Lower lobe of right lung (tissue), 2 donors: ENCODE measurements at places on chromosomes 6 and 20. TPM values are rescaled to one million over a fixed set of nuclear protein-coding genes. Genes with fewer than 3 reads are reported as not detected.

DNA sequence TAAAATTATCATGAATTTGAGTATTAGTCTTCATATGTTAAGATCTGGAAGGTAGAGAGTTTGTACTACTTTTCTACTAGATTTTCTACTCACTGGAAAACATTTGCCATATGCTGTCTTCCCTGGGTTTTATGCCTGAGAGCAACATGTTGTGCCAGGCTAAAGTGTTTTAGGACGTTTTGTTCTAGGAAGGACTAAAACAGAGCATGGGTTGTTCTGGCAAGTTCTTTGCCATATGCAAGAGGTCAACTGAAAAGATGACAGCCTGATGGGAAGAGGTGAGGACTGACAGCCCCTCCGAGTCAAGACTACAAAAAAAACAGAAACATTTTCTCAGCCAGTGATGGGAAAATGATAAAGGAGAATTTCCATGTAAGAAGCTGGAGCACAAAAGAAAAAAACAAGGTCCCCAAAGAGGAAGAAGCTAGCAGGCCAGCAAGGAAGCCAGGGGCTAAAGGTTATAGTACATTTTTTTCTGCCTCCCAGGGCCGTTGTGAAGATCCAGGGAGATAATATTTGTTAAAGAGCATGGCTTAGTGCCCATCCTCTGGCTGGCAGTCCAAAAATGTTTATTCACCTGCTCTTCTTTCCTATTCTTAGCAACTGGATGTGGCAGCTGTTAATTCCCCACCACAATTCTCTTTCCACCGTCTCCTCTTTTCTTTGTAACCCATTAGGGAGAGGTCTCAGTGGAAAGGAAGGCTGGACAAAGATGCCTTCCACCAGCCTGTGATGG, 7.8 kb downstream of the SCGN start:
- H3K36me3 ChIP-seq = no peaks in the 10 kb centered on the region
- DNase-seq = no peak
- H3K4me3 ChIP-seq = no peak overlapping the region
- H3K27me3 ChIP-seq = peaks cover 23% of the 10 kb centered on the region
- H3K4me1 ChIP-seq = no peaks in the 10 kb centered on the region

The PAX1 gene
- total RNA-seq = not detected

GRCh38 chr20:47521059-47521808, 19.5 kb downstream of the NCOA3 start:
- no peak overlapping the region for H3K27ac ChIP-seq
- H3K36me3 ChIP-seq = peaks cover 13% of the 10 kb centered on the region
- H3K4me1 ChIP-seq = peaks cover 7% of the 10 kb centered on the region
- no peak overlapping the region for H3K4me3 ChIP-seq
- DNase-seq = no peak

DNA sequence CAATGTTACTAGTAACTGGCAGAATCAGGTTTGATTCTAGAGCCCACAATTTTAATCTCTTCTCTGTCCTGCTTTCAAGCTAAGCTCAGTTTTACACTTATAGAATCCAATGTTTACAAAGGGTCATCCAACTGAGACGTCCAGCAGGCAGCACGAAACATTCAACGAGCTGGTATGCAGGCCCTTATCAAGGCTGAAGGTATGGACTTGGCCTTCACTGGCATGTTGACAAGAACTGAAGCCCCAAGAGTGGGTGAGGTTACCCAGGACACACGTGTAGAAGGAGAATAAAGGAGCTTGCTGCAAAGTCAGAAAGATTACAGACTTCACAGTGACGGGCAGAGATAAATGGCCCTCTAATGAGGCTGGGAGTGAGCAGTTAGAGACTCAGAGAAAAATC, 187.4 kb downstream of the KIF16B start:
- no peak overlapping the region for H3K4me3 ChIP-seq
- no peaks in the 10 kb centered on the region for H3K27me3 ChIP-seq
- DNase-seq = no peak
- H3K27ac ChIP-seq = no peak overlapping the region

GRCh38 chr6:30184417-30185031, 21.2 kb downstream of the TRIM15 start:
- H3K36me3 ChIP-seq = peaks cover 48% of the 10 kb centered on the region
- H3K4me3 ChIP-seq = no peak overlapping the region
- no peak overlapping the region for H3K27ac ChIP-seq
- no peaks in the 10 kb centered on the region for H3K27me3 ChIP-seq
- no peak for DNase-seq

GRCh38 chr20:25081065-25081729, 744 bp downstream of the VSX1 start:
- H3K4me3 ChIP-seq = no peak overlapping the region
- peaks cover 36% of the 10 kb centered on the region for H3K4me1 ChIP-seq
- no peak overlapping the region for H3K27ac ChIP-seq
- DNase-seq = no peak

GRCh38 chr20:37990571-37991151, 42.6 kb downstream of the TTI1 start:
- peaks cover 84% of the 10 kb centered on the region for H3K4me1 ChIP-seq
- DNase-seq = peak; percentile 82
- H3K36me3 ChIP-seq = peaks cover 21% of the 10 kb centered on the region
- H3K4me3 ChIP-seq = no peak overlapping the region
- peak overlapping the region; percentile 73 for H3K27ac ChIP-seq

GRCh38 chr6:89051676-89052075, 28.9 kb upstream of the PNRC1 start:
- DNase-seq = no peak
- no peaks in the 10 kb centered on the region for H3K27me3 ChIP-seq
- no peaks in the 10 kb centered on the region for H3K36me3 ChIP-seq
- H3K4me3 ChIP-seq = no peak overlapping the region
- H3K27ac ChIP-seq = no peak overlapping the region
- H3K4me1 ChIP-seq = peaks cover 13% of the 10 kb centered on the region

- no peaks in the 10 kb centered on the region for H3K36me3 ChIP-seq
- H3K4me3 ChIP-seq = no peak overlapping the region
- H3K27me3 ChIP-seq = no peaks in the 10 kb centered on the region
- no peak for DNase-seq
- no peak overlapping the region for H3K27ac ChIP-seq
- H3K4me1 ChIP-seq = no peaks in the 10 kb centered on the region
Measured at GRCh38 chr20:8242827-8243724, 111.0 kb downstream of the PLCB1 start.

DNA sequence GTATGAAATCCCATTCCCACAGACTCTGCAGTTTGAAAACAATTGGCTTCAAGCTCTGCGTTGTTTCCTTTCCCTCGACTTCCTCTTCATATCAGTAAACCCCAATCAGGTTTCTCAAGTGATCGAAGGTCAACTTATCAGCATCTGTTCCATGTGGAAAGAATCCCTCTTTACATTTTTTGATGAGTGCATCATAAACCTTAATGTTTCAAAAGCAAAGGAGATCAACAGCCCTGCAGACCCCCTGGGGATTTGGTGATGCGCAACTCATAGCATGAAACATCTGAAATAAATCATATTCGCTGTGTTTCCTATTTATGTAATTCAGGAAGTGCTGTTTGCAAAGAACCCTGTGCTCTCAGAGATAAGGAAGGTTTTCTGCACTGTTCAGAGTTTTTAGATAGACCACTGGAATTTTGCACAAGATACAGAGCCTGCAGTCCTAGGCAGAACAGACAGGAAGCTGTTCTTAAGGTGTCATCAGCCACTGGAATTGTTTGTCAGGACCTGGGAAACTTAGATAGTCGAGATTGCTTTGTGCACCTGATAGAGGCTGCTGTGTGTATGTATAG, 216.0 kb downstream of the HIVEP2 start:
- no peaks in the 10 kb centered on the region for H3K36me3 ChIP-seq
- H3K27ac ChIP-seq = no peak overlapping the region
- no peak for DNase-seq

- H3K4me3 ChIP-seq = no peak overlapping the region
- no peak for DNase-seq
- H3K36me3 ChIP-seq = no peaks in the 10 kb centered on the region
- no peaks in the 10 kb centered on the region for H3K4me1 ChIP-seq
Measured at GRCh38 chr20:7579888-7580287, 360.4 kb downstream of the HAO1 start.

- no peaks in the 10 kb centered on the region for H3K27me3 ChIP-seq
- no peak overlapping the region for H3K27ac ChIP-seq
Measured at GRCh38 chr6:79610306-79611009, 20.7 kb upstream of the SH3BGRL2 start.

DNA sequence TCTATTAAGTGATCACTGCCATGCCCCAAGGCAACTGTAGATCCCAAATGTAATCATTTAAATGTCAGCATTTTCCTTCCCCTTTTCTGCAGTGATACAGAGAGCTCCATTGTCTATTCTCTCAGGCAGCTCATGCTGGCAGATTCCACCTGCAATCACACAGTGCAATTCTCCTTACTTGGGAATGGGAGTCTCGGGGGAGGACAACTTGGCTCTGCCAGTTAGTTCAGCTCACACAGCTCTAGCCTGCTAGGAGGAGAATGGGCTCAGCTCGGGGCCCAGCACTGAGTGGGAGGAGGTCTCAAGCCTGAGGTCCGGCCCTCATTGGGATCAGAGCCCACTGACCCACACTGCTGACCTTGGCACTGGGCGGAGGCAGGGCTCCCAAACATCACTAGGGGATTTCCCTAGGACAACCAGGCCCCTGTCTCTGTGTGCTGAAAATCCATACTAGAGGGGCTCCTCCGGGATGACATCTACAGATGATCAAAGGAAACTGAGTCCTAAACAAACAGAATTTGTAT, 109.2 kb upstream of the ASF1A start:
- peaks cover 34% of the 10 kb centered on the region for H3K4me1 ChIP-seq
- H3K27me3 ChIP-seq = no peaks in the 10 kb centered on the region
- no peak for DNase-seq
- no peak overlapping the region for H3K4me3 ChIP-seq
- H3K27ac ChIP-seq = no peak overlapping the region

The TEAD3 gene
- 17.0 TPM for total RNA-seq

DNA sequence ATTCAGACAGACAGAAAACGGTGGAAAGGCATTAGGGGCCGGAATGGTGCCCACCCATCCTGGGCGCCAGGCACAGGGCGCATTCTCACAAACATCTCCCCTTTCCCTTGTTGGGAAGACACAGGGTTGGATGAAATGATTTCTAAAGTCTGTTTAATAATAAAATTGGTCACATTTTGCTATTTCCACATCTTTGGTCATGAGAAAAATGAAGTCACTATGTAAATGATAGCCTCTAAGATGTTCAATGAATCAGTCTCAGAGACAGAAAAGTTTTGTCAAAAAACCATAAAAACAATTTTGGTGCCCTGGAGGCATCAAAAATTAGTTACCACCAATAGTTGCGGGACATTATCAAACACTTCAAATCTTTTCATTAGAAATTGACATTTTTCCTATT, 40.7 kb downstream of the PRR18 start:
- no peak overlapping the region for H3K27ac ChIP-seq
- no peaks in the 10 kb centered on the region for H3K36me3 ChIP-seq
- H3K4me3 ChIP-seq = no peak overlapping the region
- no peak for DNase-seq

- peaks cover 26% of the 10 kb centered on the region for H3K4me1 ChIP-seq
- H3K27ac ChIP-seq = no peak overlapping the region
- H3K27me3 ChIP-seq = no peaks in the 10 kb centered on the region
Measured at GRCh38 chr20:41304424-41305079, 13.0 kb downstream of the ZHX3 start.

GRCh38 chr6:69027861-69028260, 392.8 kb downstream of the ADGRB3 start:
- no peaks in the 10 kb centered on the region for H3K4me1 ChIP-seq
- H3K27ac ChIP-seq = no peak overlapping the region
- no peak for DNase-seq
- no peaks in the 10 kb centered on the region for H3K36me3 ChIP-seq
- no peaks in the 10 kb centered on the region for H3K27me3 ChIP-seq
- no peak overlapping the region for H3K4me3 ChIP-seq

The SIRPG gene
- total RNA-seq = 0.97 TPM

DNA sequence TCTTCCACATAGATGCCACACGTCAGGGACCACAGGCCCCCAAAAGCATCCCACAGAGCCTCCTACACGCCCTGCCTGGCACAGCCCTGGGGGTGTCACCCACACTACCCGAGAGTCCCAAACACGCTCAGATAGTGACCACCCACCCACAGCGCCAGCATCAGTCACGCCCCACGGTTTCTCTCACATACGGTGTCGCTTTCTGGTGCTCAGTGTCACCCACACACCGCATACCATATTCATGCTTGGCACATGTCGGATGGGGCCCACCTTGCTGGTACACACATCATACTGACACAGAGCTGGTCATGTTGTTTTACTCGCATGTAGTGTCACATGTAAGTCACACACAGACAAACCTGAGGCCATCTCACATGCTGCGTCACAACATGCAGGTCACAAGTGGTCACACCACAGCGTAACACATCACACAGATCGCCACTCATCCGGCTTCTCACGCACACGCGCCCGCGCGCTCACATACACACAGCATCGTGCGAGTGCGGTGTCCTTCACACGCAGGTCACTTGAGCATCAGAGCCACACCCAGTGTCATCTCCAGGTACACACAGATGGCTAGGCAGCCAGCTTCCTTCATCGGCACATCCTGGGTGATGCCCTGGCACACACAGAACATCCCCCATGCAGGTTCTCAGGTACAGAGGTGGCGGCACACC, 3.4 kb downstream of the TEAD3 start:
- H3K27me3 ChIP-seq = peaks cover 10% of the 10 kb centered on the region
- no peak for DNase-seq
- no peak overlapping the region for H3K27ac ChIP-seq
- H3K4me3 ChIP-seq = no peak overlapping the region
- H3K4me1 ChIP-seq = peaks cover 79% of the 10 kb centered on the region
- no peaks in the 10 kb centered on the region for H3K36me3 ChIP-seq

GRCh38 chr20:48012401-48012974, 227.2 kb upstream of the SULF2 start:
- no peaks in the 10 kb centered on the region for H3K4me1 ChIP-seq
- no peak overlapping the region for H3K27ac ChIP-seq
- DNase-seq = no peak
- no peaks in the 10 kb centered on the region for H3K27me3 ChIP-seq

- H3K27me3 ChIP-seq = no peaks in the 10 kb centered on the region
- H3K36me3 ChIP-seq = no peaks in the 10 kb centered on the region
- peak overlapping the region; percentile 31 for H3K4me3 ChIP-seq
- H3K4me1 ChIP-seq = peaks cover 9% of the 10 kb centered on the region
Measured at GRCh38 chr6:116057766-116058165, 2.9 kb downstream of the FRK start.

- H3K4me3 ChIP-seq = no peak overlapping the region
- no peak for DNase-seq
- peaks cover 13% of the 10 kb centered on the region for H3K27me3 ChIP-seq
Measured at GRCh38 chr20:48166082-48166835, 381.0 kb upstream of the SULF2 start.
